ENCODE measurements at places on chromosomes 2 and 18.

- DNase-seq: no peak
Observed at GRCh38 chr2:138649571-138649970, 130.6 kb downstream of the NXPH2 start.

DNA sequence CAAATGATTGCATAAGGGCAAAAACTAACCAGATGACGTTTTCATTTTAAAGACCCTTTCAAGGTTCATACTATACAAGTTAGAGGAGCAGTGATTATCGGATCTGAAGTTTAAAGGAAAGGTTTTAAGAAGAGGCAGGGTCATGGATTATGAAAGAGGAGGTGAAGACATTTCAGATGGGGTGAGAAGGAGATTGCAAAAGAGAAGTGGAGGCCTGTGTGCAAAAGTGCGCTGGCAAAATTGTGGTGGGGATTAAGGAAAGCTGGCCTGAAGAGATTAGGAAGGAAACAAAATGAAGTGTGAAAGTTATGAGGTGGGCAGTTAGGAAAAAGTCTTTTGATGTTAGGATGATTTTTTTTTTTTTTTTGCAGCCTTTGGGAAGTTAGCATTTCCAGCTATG, 935.7 kb upstream of the FAM98A start:
- no peak for DNase-seq

- no peak for DNase-seq
Observed at GRCh38 chr2:27282892-27283291, 663 bp downstream of the TRIM54 start.

DNA sequence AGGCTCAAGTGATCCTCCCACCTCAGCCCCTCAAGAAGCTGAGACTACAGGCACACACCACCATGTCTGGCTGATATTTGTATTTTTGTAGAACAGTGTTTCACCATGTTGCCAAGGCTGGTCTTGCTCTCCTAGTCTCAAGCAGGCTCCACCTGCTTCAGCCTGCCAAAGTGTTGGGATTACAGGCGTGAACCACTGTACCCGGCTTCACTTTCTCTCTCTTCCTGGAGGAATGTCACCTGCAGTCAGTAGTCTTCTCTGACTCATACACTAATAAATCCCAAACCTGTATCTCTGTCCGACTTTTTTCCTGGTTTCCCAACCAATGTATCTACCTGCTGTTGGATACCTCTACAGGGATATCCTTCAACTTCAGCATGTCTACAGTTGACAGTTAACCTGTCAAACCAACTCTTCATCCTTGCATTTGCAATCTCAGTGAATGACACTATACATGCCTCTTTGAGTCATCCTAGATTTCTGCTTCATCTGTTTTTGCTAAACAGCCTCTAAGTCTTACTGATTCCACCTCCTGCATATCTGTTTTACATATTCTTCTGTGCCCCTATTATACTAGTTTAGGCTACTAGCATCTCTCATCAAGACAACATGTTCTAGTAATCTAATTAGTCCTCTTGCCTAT, 54.5 kb downstream of the RBBP8 start:
- no peak for DNase-seq

All from cerebellar nuclear complex (tissue), 1 donor.